ENCODE measurements at places on chromosomes 2 and 18.

DNA sequence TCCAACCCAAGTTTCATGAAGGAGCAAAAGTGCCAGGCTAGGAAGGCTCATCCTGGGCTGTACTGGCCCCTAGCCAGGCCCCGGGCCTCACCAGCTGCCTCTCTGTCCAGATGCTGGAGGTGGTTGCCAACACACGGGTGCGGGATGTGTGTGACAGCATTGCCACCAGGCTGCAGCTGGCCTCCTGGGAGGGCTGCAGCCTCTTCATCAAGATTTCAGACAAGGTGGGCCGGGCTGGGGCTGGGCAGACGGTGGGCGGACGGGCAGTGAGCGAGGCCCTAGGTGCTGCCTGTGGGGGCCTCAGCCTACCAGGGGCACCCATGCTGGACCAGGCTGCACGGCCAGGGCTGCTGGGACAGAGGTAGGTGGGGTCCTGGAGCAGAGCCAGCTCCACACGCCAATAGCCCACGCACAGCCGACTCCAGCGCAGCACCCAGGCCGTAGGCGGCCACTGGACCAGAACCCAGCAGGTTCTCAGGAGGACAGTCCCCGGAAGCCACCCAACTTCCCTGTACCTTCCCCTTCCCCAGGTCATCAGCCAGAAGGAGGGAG, 11.8 kb upstream of the GPR17 start:
- no peak for DNase-seq

- DNase-seq = no peak
These were observed 174.2 kb upstream of the OSR1 start for GRCh38 chr2:19532547-19533196.

DNA sequence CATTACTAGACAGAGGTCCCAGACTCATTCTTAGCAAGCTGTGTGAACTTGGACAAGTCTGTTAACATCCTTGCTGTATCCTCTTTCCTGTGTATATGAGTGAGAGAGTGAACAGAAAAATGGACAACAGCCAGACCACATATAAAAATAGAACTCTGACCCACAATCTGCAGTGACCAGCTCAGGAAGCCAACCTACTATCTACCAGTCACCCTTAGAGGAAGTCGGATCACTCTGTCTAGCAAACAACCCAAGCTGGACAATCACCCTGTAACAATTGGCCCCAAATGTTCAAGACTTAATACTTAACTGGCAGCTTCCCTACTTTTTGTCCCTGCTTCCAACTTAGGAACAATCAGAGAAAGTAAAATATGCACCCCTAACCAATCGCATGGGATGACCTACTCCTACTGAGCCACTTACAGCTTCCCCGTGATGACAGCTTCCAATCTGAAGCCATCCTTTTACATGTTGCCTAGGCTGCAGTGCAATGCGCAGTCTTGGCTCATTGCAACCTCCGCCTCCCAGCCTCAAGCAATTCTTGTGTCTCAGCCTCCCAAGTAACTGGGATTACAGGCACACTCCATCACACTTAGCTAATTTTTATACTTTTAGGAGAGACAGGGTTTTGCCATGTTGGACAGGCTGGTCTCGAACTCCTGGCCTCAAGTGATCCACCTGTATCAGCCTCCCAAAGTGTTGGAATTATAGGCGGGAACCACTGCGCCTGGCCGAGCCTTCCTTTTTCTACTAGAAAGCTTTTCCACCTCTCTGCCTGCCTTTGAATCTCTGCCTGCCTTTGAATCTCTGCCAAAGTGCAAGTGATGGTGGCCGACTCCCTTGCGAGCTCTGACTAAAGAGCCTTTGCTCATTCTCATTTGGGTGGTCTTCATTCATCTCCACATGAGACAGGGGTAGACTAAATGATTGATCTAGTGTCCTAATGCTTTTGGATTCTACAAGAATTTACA, 158.3 kb upstream of the NDUFV2 start:
- no peak for DNase-seq

DNA sequence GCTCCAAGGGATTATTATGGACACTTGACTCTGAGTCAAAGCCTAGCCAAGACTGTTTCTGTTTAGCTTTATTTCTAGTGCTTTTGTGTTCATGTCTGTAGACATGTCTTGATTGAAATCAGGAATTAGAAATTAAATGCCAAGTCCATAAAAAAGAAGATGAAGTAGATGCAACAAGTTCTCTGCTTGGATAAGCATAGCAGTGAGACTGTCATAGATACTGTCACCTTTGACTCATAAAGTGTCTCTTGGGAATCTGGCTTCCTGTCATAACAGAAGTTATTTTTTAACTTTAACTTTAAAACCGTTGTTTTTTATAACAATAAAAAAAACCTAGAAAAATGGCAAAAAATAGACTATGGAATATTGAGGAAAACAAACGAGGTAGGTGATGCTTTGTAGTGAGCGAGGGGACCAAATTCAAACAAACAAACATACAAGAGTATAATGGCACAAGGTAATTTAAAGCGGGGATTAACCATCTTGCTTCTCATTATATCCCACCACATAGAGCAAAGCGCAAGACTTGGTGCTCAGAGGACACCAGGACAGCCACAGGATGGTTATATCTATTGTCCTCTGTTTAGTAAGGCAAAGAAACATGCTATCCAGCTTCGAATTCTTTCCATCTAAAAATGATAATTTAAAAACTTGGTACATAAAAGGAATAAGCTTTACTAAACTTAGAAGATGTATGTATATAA, 64.6 kb downstream of the CD226 start:
- no peak for DNase-seq

DNA sequence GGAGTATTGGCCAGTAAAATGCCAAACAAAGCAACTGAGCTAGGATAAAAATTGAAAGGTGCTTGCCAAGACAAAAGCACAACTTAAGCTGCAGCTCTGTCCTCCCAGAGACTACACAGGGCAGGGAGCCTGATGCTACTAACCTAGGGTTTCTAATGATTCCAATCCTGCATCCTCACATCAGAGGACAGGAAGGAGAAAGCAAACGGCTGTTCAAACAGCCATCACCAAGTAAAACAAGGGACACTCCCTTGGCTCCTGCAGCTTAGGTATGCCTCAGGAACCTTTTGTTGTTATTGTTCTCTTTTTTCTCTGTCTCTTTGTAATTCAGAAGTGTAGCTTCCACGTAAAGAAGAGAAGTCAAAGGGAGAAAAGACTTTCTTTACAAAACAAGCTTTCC, 99.5 kb downstream of the TCF4 start:
- no peak for DNase-seq

DNA sequence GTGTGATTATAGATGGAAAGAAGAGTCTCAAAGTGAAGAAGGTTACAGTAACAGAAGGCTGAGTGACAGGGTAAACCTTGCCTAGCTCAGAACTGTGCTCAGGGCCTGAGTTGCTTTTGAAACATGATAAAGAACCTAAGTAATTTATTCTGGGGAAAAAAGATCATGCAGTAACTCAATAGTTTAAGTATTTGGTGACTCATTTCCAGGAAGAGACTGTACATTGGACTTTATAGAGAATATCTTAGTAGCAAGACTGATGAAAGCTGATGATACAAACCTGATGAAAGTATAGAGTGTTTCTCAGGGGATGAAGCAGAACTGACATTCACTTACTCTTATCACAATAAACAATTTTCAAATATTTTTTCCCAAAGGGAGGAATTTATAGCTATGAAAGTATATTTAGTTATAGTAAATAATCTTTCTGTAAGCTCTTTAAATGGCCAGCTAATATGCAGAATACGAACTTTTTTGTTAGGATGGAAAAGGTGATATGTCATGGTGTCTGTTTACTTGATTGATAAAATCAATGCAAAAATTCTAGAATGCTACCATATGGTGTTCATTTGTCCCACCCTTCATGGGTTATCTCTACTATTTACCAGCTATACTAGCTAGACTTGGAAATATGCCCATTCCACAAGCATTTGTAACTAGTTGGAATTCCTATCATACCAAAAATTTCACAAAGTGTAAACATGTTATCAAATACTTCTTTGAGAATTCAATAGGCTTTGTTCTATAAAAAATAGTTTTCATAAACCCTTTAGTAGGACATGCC, 1265.5 kb upstream of the ACVR2A start:
- no peak for DNase-seq

GRCh38 chr2:239122421-239123110, 274.7 kb downstream of the TWIST2 start:
- no peak for DNase-seq

GRCh38 chr2:150341982-150342680, 145.3 kb downstream of the RND3 start:
- no peak for DNase-seq

DNA sequence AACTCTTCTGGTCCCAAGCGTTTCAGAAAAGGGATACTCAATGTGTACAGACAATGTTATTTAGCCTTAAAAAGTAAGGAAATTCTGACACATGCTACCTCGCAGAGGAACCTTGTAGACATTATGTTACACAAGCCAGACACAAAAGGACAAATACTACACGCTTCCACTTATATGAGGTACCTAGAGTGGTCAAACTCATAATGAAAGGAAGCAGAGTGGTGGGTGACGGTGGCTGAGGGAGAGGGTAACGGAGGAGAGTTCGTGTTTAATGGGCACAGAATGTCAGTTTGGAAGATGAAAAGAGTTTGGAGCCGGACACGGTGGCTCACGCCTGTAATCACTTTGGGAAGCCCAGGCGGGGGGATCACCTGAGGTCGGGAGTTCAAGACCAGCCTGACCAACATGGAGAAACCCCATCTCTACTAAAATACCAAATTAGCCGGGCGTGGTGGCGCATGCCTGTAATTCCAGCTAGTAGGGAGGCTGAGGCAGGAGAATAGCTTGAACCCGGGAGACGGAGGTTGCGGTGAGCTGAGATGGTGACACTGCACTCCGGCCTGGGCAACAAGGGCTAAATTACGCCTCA, 1.4 kb downstream of the MCM6 start:
- DNase-seq = no peak

GRCh38 chr18:37497853-37498518, 67.6 kb downstream of the CELF4 start:
- DNase-seq = no peak

DNA sequence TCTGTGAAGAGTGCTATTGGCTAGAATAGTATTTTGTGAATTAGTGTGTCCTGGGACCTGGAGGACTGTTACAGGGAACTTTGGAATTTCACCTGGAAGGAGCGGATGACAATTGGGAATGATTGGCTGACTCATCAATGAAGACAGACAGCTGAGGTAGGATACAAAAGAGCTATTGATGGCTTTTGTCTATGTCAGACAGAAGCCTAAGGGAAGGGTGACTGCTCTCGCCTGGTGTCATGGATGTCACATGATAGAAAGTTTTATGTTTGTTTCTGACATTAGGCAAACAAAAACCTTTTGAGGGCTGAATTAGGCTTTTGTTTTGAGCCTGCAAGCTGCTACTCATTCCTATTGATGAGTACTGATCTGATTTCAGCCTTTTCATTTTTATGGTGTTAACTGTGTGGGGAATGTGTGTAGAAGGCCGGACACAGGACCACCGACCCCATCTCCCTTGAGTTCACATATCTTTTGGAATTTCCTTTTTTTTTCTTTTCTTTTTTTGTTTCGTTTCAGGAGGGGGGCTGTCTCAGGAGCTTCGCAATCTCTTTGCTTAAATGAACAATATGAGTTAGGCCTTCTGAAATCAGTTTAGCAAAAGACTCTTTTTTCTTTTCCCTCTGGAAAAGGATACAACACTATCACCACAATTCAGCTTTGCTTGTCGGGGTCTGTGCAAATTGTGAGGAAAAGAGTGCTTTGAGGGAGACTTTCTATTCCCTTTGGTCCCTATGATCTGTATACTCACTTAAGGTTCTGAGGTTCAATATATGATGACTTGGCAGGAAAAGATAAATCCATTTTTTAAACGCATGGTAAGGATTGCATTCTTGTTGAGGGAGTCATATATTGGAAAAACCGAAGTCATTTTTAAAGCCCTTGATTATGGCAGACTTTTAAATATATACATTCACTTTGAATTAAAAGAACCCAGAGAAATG, 207.9 kb upstream of the FIGN start:
- DNase-seq = no peak

DNA sequence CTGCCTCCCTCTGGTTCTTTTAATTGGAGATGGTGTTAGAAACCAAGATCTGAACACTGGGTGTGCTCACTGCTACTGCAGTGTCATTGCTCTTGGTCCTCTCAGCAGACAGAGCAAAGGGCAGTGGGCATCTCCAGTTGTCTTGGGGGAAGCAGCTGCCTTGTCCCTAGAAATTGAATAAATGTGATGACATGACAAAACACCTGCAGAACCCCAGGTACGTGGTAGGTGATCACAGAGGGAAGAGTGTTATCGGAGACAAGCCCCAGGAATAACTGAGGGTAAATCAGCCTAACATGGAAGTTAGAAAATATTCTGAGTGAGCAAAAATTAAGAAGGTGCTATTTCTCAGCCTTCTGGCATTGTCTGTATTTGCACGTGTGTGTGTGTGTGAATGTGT, 311.9 kb upstream of the HDAC4 start:
- DNase-seq = no peak

DNA sequence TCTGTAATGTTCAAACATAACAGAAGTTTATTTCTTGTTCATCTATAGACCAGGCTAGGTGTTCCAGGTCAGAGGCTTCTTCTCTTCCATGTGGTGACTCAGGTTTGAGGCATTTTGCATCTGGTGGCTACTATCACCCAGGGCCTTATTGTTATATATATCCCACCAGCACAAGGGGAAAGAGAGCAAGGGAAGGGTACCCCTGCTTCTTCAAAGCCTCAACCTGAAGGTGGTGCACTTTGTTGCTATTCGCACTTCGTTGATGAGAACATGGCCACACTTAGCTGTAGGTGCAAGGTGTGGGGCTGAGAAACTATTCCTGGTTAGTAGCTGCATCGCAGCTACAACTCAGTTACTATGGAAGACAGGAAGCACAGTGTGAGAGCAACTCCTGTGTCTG, 27.4 kb upstream of the SLC3A1 start:
- DNase-seq = no peak

DNA sequence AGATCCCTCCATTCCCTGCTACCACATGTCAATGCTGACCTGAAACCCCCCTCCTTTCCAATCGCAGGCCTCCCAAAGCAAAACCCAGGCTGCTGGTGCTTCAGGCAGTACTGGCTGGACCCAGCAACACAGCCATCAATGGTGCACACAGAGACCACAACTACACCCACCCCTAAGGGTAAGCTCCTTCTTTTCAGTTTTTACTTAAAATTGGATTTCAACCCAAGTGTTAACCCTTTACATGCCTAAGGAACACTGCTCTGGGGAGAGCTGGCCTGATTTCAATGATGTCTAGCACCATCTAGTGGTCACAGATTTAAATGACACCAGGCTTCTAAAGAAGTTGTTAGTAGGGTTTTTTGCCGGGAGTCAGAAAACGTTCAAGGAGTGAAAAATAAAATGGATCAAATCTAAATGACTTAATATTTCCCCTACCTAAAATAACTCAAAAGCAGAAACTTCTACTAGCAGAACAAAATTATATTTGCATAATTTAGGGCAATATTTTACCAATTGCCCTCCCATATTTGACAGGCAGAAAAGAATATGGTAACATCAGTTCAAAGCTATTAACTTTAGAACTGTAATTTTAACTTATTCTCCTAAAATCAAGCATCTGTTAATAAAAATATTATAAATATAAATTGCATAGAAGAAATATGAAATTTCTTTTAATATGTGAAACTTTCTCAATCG, 24.6 kb downstream of the FECH start:
- DNase-seq = peak; percentile 74

GRCh38 chr18:77091366-77091765, 41.2 kb downstream of the MBP start:
- no peak for DNase-seq
